ENCODE measurements at places on chromosomes 12 and 14. TPM values are rescaled to one million over a fixed set of nuclear protein-coding genes. Genes with fewer than 3 reads are reported as not detected.
A peak's percentile ranks its signal among the peaks of the same experiment; 100 is the strongest.

Gene MYL2
- 0.39 TPM for total RNA-seq

DNA sequence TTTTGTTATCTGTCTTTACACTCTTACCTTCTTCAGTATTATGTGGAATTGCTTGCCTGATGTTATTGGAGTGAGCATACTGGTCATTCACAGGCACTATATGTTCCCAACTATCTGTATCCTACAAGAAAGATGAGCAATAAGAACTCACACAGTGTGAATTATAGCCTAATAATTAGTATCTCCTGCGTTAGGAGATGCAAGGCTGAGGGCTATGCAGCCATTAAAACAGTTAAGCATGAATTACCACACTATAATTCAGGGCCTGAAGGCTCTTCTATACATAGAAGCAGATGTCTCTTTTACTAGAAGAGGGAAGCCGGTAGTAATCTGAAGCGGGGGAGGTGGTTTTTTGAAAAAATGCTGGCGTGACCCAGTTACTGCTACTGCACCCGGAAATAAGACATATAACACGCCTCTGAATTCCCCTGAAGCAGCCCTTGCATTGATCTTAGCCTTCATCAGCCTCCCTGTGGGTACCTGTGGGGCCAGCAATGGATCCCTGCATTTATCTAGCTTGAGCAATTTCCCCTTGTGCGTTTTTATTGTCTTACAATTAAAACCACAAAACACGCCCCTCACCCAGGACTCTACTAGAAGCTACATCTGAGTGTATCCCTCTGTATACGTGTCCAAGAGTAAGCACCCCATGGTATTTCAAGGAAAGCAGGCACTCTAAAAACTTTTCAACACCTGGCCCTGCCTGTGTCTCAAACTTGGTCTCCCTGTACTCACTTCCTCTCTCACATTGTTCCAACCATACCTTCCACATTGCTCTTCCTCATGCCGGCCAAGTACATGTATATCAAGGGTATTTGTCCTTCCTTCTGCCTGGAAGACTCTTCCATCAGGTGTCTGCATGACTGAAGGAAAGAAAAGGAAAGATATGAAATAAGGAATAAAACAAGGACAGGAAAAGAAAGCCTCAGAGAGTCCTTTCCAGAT, 210.9 kb upstream of the ARID2 start:
- no peak for DNase-seq

DNA sequence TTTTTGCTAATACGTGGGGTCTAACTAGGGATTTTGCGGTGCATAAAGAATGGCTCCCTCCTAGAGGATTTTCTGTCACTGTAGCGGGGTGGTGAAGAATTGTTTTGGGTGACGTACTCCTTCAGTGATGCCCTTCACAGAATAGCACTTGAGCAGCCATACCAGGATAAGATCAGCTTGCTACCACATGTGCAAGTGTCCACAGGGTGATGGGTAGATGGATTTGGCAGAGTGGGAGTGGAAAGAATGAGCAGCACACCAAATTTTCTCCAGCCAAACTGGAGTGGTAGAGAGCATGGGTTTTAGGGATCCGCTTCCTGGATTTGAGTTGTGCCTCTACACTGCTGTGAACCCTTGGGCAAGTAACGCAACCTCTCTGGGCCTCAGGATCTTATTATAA, 2.3 kb downstream of the TCP11L2 start:
- DNase-seq: no peak

- DNase-seq: no peak
Measured at GRCh38 chr12:124625867-124626675, 58.7 kb upstream of the NCOR2 start.

GRCh38 chr12:6382982-6383381, 980 bp upstream of the LTBR start:
- no peak for DNase-seq

- no peak for DNase-seq
Measured at GRCh38 chr14:88048351-88048750, 43.4 kb downstream of the GPR65 start.

DNA sequence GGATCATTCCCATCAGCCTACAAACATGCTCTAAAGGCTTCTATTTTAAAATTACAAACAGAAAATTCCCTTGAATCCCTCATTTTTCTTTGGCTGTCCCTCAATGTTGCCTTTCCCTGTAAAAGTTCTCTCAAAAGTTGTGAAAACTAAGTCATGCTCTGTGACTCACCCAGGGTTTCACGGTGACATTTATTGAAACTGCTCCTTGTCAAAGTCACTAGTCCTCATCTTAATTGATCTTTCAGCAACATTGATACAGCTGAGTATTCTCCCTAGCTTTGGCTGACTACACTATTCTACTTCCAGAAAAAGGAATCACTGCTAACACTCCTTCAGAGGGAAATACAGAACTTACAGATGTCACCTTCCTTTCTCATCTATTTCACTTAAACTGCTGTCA, 65.7 kb downstream of the ASCL4 start:
- no peak for DNase-seq

DNA sequence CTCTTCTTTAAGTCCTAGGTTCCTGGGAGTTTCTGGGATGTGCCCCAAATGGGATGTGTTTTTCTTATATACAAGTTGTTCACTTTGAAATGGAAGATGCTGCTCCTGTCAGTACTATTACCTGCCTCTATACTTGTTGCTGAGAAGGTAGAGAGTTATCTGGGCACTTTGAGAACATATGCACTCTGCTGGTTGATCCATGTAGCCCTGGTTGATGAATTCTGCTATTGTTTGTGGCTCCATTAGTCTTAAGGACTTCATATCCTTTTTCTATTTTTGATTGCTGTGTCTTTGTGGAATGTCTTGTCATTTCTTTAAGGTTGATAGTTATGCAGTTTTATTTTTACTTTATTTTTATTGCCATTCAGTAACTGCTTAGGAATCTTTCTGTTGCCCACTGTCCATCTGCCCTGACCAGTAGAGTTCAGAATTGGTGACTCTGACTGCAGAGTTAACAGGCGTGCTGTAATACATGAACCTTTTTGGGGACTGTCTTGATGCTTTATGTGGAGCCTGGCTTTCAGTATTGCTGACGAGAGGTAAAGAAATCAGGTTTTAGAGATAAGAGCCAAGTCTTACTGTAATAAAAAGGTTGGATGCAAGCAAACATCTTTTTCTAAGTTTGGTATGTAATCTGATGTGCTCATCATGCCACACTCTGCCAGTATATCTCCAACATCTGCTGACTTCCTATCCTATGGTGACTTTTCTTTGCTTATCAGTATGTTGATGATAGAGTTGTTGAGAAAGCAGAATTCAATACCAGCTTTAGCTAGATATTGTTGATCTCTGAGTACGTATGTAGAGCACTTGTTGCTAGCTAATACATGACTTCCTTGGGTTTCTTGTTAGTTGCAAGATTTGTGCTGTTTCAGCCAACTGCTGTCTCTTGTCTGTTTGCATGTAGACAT, 1.6 kb downstream of the GMPR2 start:
- DNase-seq: no peak

- DNase-seq: peak; percentile 31
Measured at GRCh38 chr14:76550534-76550933, 174.6 kb downstream of the ESRRB start.

GRCh38 chr12:55647027-55647426, 10.3 kb downstream of the OR10P1 start:
- no peak for DNase-seq

GRCh38 chr12:6948873-6949594, 2.1 kb upstream of the PTPN6 start:
- no peak for DNase-seq

GRCh38 chr12:128844031-128844635, 9.1 kb upstream of the GLT1D1 start:
- DNase-seq: no peak

GRCh38 chr14:102408724-102409123, 46.0 kb downstream of the TECPR2 start:
- no peak for DNase-seq

Data from HCT116 (cell line).